ENCODE measurements at places on chromosomes 3 and 15. TPM values are rescaled to one million over a fixed set of nuclear protein-coding genes. Genes with fewer than 3 reads are reported as not detected.
A peak's percentile ranks its signal among the peaks of the same experiment; 100 is the strongest.

ANKUB1 gene
- not detected for total RNA-seq

RGMA gene
- 8.8 TPM for total RNA-seq

PATL2 gene
- 1.6 TPM for total RNA-seq

KIAA1143 gene
- total RNA-seq, result 13.7 TPM

- no peak overlapping the region for H3K4me3 ChIP-seq
- no peak overlapping the region for H3K27ac ChIP-seq
- no peaks in the 10 kb centered on the region for H3K36me3 ChIP-seq
- no peak for DNase-seq
- H3K27me3 ChIP-seq, result no peaks in the 10 kb centered on the region
Measured at GRCh38 chr15:86178845-86179244, 99.2 kb downstream of the AGBL1 start.

GRCh38 chr15:63379492-63380150, 2.0 kb downstream of the CA12 start:
- no peak overlapping the region for H3K4me3 ChIP-seq
- H3K27ac ChIP-seq, result peak overlapping the region; percentile 57
- peaks cover 44% of the 10 kb centered on the region for H3K4me1 ChIP-seq
- no peaks in the 10 kb centered on the region for H3K36me3 ChIP-seq
- no peaks in the 10 kb centered on the region for H3K27me3 ChIP-seq

DNA sequence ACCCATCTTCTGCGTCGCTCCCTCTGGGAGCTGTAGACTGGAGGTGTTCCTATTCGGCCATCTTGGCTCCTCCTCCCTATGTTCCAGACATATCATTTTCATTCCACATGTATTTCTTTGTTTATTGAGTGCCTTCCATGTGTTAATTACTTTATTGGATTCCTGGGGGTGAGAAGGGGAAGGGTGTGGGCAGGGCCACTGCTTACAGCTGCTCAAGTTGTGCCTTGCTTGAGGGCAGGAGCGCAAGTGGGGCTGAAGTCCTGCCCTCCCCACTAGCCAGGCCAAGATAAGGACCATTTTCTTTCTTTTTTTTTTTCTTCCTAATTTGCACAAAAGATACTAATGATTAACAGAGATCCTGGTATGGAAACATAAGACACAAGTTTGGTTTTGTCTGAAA, 224.8 kb downstream of the LPP start:
- no peaks in the 10 kb centered on the region for H3K27me3 ChIP-seq
- H3K36me3 ChIP-seq, result no peaks in the 10 kb centered on the region
- no peak overlapping the region for H3K4me3 ChIP-seq
- no peak overlapping the region for H3K27ac ChIP-seq
- DNase-seq, result no peak

GRCh38 chr3:69425249-69425648, 39.4 kb upstream of the FRMD4B start:
- no peaks in the 10 kb centered on the region for H3K27me3 ChIP-seq
- no peaks in the 10 kb centered on the region for H3K4me1 ChIP-seq
- H3K27ac ChIP-seq, result no peak overlapping the region
- DNase-seq, result peak; percentile 7
- no peaks in the 10 kb centered on the region for H3K36me3 ChIP-seq

- H3K36me3 ChIP-seq, result no peaks in the 10 kb centered on the region
- peaks cover 37% of the 10 kb centered on the region for H3K4me1 ChIP-seq
- peak; percentile 76 for DNase-seq
- no peaks in the 10 kb centered on the region for H3K27me3 ChIP-seq
- no peak overlapping the region for H3K4me3 ChIP-seq
Measured at GRCh38 chr15:80093854-80094418, 34.5 kb downstream of the ZFAND6 start.

DNA sequence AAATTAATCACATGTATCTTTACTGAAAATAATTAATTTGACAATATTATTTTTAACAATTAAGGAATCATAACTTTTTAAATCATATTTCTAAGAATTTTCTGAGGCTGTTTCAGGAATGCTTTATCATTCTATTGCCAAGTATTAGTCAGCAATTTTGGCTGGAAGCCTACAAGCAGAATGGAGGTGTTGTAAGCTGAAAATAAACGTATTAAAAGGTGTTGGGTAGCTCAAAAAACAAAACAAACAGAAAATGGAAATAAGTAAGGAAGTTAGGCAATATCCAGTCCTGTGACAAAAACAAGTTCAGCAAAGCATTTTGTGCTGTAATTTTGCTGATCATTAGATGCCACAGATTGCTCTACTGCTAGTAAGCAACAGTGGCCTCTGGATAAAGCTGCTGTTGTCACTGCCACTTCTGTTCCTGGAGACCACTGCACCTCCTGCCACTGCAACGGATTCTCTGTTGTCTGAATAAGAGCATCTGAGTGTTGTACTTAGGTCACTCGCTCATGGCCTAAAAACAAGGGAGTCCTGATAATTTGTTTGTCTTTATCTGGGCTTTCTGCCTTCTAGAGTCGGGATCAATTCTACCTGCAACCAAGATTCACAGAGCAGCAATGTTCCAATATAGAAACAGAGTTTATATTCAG, 63.5 kb upstream of the SLITRK3 start:
- H3K4me1 ChIP-seq, result no peaks in the 10 kb centered on the region
- no peaks in the 10 kb centered on the region for H3K36me3 ChIP-seq
- H3K27me3 ChIP-seq, result no peaks in the 10 kb centered on the region
- no peak overlapping the region for H3K4me3 ChIP-seq
- DNase-seq, result peak; percentile 11

- no peak overlapping the region for H3K27ac ChIP-seq
- H3K4me3 ChIP-seq, result no peak overlapping the region
- no peaks in the 10 kb centered on the region for H3K4me1 ChIP-seq
- H3K36me3 ChIP-seq, result no peaks in the 10 kb centered on the region
- no peak for DNase-seq
Measured at GRCh38 chr3:141021261-141021660, 29.9 kb upstream of the SPSB4 start.

DNA sequence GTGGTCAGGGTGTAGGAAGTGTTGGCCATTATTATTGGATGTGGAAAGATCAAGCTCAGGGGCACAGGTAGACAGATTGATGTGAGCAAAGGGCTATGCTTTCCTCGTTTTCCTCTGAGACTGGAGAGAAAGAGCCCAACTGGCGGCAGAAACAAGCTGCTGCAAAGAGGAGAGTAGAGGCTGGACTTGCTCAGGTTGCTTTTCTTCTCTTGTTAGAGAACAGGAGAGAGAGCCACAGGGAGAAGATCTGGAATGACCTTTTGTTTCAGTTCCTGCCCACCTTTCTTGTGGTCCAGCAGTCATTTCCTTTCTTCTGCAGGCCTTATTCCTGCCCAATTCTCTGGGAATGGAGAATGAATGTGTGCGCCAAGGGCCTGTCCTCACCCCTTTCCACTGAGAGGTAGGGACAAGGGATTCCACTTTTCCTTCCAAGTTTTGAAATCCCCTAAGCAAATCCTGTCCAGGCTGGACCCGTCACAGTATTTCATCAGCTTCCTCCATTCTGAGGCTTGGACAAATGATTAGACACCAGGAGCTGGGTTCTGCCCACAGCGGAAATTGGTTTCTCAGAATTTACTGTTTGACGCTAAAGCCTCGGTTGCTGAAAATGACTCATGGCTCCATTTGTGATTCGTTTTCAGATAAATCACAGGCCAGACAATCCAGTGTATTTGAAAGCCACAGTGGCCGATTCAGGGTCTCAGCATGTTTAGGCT, 16.1 kb downstream of the ZNF80 start:
- H3K27me3 ChIP-seq, result no peaks in the 10 kb centered on the region
- H3K36me3 ChIP-seq, result no peaks in the 10 kb centered on the region
- H3K27ac ChIP-seq, result no peak overlapping the region
- H3K4me1 ChIP-seq, result no peaks in the 10 kb centered on the region
- no peak overlapping the region for H3K4me3 ChIP-seq

- no peak overlapping the region for H3K27ac ChIP-seq
- H3K27me3 ChIP-seq, result no peaks in the 10 kb centered on the region
- no peak overlapping the region for H3K4me3 ChIP-seq
Measured at GRCh38 chr3:153171918-153172317, 9.9 kb downstream of the RAP2B start.

DNA sequence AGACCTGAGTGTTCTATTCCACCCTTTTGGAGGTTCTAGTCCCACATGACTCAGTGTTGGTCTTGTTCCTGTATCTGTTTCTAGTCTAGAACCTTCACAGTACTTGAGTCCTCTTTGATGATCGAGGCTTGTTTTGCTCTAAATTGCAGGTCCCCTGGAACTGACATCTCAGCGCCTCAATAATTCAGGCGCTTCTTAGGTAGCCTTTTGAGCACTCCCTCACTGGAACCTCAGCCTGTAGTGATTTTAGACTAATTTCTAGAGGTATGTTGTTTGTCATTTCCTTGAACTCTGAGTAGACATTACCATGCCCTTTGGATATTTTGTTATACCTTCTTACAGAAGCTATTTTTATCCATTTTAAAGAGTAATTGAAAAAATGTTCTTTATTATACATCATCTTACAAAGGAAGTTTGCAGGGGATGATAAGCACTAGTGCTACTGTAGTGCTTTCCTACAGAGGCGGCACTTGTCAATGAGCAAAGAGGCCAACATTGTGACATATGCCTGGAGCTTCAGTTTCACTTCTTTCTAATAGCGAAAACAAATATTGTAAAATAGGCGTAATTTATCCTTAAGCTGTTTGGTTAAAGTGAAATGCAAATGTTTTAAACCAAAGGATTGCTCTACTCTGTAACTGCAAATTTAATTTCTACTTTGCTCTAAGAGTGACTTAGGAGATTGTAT, 75.7 kb downstream of the EFL1 start:
- no peaks in the 10 kb centered on the region for H3K27me3 ChIP-seq
- no peak for DNase-seq
- no peak overlapping the region for H3K4me3 ChIP-seq
- H3K4me1 ChIP-seq, result peaks cover 19% of the 10 kb centered on the region

DNA sequence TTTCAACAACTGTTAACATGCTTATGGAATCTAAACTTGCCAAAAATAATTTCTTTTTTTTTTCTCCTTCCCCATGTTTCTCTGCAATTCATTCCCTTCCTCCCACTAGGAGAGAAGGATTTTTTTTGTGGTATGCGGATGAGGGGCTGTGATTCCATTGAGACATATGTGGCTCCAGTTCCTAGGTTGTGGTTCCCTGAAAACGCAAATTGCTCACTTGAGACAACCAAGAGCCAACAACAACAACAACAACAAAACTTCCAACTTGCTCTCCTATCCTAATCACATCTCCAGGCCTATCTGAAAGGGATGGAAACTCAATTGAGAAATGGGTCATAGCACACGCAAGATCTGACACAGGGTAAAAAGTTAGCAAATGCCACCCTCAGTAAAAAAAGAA, 406.5 kb upstream of the TGFBR2 start:
- no peak overlapping the region for H3K27ac ChIP-seq
- no peak for DNase-seq
- no peaks in the 10 kb centered on the region for H3K36me3 ChIP-seq

GRCh38 chr15:22224241-22224671, 143.9 kb downstream of the OR4M2 start:
- H3K4me1 ChIP-seq, result no peaks in the 10 kb centered on the region
- H3K27ac ChIP-seq, result no peak overlapping the region
- H3K4me3 ChIP-seq, result no peak overlapping the region
- H3K27me3 ChIP-seq, result no peaks in the 10 kb centered on the region
- DNase-seq, result no peak
- H3K36me3 ChIP-seq, result no peaks in the 10 kb centered on the region

DNA sequence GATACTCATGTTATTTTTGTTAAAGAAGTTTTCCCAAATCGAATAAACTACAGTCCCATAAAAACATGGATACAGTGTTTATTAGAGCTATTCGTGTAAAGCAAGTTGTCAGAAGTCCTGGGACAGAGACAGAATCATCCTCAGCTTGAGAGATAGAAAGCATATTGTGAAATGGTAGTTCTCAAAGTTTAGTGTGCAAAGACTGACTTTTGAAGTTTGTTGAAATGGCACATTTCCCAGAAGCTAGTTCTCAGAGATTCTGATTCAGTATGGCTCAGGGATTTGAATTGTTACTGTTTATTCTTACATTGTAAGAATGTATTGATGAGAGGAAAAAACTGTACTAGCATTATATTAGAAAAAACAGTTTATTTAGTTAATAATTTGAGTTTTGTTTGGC, 22.1 kb downstream of the GABRR3 start:
- DNase-seq, result no peak
- H3K4me1 ChIP-seq, result peaks cover 13% of the 10 kb centered on the region
- no peak overlapping the region for H3K4me3 ChIP-seq
- no peak overlapping the region for H3K27ac ChIP-seq
- H3K36me3 ChIP-seq, result no peaks in the 10 kb centered on the region
- H3K27me3 ChIP-seq, result no peaks in the 10 kb centered on the region

GRCh38 chr15:80778621-80778963, 578 bp upstream of the CEMIP start:
- no peak for DNase-seq
- H3K4me3 ChIP-seq, result no peak overlapping the region
- H3K27me3 ChIP-seq, result peaks cover 13% of the 10 kb centered on the region
- H3K4me1 ChIP-seq, result peaks cover 22% of the 10 kb centered on the region
- H3K27ac ChIP-seq, result no peak overlapping the region

DNA sequence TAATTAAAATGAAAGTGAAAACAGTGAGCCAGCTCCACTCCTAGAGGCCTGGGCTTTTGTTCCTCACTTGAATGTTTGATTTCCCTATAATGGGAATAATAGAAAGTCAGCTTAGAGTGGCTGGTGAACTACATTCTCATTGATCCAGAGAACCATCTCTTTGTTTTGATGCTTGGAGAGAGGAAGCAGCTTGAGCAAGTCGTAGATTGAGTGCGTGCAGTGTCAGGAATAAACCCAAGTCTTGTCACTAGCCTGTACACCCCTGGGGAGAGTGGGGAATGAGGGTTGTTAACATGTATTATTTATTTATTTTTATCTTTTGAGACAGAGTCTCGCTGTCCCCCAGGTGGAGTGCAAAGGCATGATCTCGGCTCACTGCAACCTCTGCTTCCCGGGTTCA, 885 bp upstream of the LSG1 start:
- no peaks in the 10 kb centered on the region for H3K27me3 ChIP-seq
- no peak overlapping the region for H3K4me3 ChIP-seq
- H3K36me3 ChIP-seq, result peaks cover 7% of the 10 kb centered on the region
- H3K27ac ChIP-seq, result peak overlapping the region; percentile 92
- peaks cover 14% of the 10 kb centered on the region for H3K4me1 ChIP-seq
- DNase-seq, result no peak

GRCh38 chr15:71316911-71317310, 201.6 kb downstream of the THSD4 start:
- H3K27ac ChIP-seq, result no peak overlapping the region
- H3K36me3 ChIP-seq, result no peaks in the 10 kb centered on the region
- H3K4me1 ChIP-seq, result no peaks in the 10 kb centered on the region
- H3K27me3 ChIP-seq, result no peaks in the 10 kb centered on the region

GRCh38 chr15:39488516-39488915, 92.4 kb upstream of the THBS1 start:
- no peaks in the 10 kb centered on the region for H3K4me1 ChIP-seq
- H3K4me3 ChIP-seq, result no peak overlapping the region
- no peaks in the 10 kb centered on the region for H3K27me3 ChIP-seq
- no peaks in the 10 kb centered on the region for H3K36me3 ChIP-seq
- DNase-seq, result no peak

Measured in body of pancreas (tissue), 4 donors.